Retina (tissue), 1 donor: ENCODE measurements at places on chromosomes 2 and 18.

DNA sequence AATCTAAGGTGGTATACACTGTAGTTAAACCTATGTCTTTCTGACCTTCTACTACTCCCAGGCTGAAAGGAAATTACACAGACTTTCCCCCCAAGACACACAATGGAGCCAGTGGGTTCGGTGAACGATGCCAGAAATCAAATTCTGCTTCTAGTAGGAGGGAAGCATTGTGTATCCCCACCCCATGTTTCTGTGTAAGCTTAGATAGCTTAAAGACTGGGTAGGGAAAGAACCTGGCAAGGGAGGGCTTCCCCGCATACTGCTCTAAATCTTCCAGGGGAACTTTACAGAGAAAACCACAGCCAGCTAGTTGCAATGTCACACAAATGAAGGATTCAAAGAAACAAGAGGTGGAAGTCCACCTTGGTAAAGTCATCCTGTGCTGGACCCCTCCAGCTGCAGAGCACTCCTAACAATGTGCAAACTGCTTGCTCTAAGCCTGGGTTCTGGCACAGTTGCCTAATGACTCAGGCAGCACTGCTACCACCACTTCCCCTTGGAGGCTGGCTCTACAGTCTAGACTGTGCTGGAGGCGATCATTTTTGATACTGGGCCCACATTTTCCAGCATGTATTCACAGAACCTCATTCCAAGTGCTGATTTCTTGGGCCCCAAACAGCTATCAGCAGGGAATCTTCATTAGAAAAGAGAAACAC lies 47.5 kb downstream of the TRIB2 start:
- no peak for DNase-seq

DNA sequence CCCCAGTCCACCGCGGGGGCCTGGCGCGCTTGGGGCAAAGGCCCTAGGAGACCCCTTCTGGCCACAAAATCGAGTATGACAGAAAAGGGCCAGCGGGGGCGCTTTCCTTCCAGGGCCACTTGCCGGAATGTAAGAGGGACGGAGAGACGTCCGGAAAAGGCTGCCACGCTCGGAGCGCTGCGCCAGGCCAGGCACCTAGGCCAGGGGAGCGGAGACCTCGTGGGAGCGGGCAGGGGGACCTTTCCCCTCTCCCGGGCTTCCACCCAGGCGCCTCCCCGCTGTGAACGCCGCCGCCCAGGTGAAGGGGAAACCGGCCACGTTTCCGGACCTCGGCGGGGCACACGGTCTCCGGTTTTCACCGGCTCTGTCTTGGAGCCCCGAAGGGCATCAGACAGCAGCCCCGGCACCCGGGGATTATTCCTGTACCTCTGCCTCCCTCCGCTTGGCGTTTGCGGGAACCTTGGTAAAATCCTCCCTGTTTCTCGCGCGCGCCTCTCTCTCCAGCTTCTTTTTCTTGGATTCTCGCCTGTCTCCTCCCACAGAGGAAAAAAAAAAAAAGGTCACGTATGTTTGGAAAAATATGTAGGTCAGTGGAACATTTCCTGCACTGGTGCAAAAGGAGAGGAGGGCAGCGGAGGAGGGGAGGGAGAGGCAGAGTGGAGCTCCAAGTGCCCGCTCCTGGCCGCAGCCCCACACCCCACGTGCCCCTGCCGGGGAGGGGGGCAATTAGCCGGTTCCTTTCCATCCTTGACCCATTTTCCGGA lies 1.2 kb upstream of the NPAS2 start:
- DNase-seq = peak; percentile 87

GRCh38 chr18:45836242-45837205 lies 11.0 kb downstream of the SIGLEC15 start:
- no peak for DNase-seq

- no peak for DNase-seq
Measured at GRCh38 chr2:168212866-168213265, 34.5 kb downstream of the STK39 start.

DNA sequence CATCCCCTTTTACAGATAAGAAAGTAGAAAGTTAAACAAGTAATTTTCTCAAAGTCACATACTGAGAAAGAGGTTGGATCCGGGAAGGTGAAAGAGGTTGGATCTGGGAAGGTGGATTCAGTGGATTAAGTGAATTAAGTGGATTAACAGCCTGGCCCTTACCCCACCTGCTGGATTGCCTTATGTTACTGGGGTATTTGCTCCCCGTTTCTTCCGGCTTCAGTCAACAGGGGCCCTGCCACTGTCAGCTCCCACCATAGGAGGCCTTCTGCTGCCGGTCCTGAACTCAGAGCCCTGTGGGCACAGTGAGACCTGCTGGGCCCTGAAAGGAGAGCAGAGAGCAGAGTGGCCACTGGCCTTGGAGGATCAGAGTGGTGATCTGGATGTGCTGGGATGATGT lies 113.2 kb downstream of the VAPA start:
- no peak for DNase-seq

- no peak for DNase-seq
Measured at GRCh38 chr2:26075173-26075572, 41.3 kb downstream of the RAB10 start.

GRCh38 chr2:165013944-165014619 lies 58.8 kb upstream of the SLC38A11 start:
- DNase-seq = no peak
